KG1 (cell line): ENCODE measurements at places on chromosomes 11 and 22.
A peak's percentile ranks its signal among the peaks of the same experiment; 100 is the strongest.

DNA sequence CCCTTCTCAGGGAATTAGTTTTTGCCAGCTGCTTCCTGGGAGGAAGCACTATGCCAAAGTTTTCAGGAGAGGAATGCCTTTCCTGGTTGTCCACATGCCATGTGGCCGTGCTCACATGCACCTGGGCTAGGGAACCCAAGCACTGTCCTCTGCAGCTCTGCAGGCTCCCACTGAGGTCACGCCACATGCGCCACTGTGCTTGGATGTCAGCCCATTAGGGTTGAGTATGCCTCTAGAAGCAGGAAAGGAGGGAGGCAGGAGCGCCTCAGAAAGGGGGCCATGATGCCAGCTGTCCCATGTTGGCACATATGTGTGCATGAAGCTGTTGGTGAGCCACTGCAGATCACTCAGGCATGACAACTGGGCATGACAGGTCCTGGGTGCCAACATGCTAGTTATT, 81.6 kb upstream of the SUSD2 start:
- no peak for DNase-seq

- DNase-seq = peak; percentile 85
These were observed 14.8 kb upstream of the RPS3 start for GRCh38 chr11:75384438-75385080.

- DNase-seq = no peak
These were observed 42.9 kb downstream of the GAB4 start for GRCh38 chr22:16965083-16965482.

- DNase-seq = no peak
These were observed 27.2 kb upstream of the COMT start for GRCh38 chr22:19914201-19914943.

- no peak for DNase-seq
These were observed 51.0 kb upstream of the CARS1 start for GRCh38 chr11:3108183-3108721.

DNA sequence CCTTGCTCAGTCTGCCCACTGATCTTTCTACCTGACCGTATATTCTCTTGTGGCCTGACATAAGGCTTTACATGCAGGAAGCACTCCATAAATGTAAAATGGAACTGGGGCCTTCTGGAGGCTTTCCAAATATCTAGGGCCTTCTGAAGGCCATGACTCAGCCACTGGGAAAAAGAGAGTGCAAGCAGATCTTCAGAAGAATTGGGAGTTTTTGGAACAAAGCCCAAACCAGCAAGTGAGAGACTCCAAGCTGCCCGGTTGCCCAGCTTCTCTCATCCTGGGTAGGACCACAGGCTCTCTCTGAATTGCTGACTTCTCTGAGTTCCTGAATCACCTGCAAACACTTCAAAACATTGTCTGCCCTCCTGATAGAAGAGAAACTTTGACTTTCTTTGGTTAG, 107.9 kb upstream of the BMAL1 start:
- no peak for DNase-seq

- DNase-seq = no peak
These were observed 298.8 kb downstream of the SWAP70 start for GRCh38 chr11:9962722-9963121.

DNA sequence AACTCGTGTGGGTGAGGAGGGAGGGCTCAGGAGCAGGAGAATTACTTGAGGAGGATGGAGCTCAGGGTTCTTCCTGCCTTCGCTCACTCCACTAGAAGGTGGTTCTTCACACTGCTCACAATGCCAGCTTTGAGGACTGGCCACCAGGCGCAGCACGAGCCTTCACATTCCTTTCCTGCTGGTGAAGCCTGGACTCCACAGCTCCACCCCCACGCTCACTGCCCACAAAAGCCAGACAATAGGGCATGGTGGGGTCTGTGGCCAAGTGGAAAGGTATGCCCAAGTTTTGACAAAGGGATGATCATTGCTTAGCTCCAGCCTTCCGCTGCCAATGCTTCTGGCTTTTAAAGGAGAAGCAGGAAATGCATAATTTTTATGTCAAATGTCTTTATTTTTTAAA, 58.0 kb upstream of the FADD start:
- DNase-seq = no peak

DNA sequence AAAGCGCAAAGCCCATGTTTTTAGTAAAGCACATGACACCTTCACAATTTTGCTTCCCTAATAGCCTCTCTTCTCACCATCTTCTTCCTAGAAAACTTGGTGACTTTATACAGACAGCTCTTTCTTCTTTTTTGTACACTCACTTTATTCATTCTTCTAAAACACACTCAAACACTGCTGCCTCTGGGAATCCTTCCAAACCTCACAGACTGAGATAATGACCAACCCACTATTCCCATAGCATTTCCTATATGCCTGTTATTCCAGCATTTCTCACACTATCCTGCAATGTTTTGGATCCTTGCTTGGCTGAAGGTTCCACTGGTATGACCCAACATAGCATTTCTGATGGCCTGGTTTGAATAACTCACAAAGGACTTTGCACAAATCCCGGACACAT, 442.1 kb upstream of the CCDC90B start:
- no peak for DNase-seq

DNA sequence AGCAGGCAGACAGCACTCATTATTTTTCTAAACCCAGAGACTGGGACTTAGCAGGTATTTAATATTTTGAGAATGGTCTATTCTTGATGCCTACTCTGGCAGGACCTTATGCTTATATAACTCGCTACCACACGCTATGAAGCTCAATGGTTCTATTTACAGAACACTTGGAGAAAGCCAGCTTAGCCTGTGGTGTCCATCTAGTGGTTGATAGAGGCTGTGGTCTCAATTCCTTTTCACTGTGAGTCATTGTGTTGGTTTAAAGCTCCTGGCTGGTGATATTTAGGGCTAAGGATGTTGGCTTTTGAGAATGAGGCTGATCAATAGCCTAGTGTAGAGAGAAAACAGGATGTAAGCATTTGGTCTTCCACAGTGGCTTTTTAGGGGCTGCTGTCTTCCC, 206.4 kb downstream of the DBX1 start:
- no peak for DNase-seq

- DNase-seq = no peak
These were observed 22.9 kb downstream of the KCNQ1 start for GRCh38 chr11:2467695-2468055.

- DNase-seq = no peak
These were observed 1.2 kb downstream of the CD3E start for GRCh38 chr11:118305726-118306125.

DNA sequence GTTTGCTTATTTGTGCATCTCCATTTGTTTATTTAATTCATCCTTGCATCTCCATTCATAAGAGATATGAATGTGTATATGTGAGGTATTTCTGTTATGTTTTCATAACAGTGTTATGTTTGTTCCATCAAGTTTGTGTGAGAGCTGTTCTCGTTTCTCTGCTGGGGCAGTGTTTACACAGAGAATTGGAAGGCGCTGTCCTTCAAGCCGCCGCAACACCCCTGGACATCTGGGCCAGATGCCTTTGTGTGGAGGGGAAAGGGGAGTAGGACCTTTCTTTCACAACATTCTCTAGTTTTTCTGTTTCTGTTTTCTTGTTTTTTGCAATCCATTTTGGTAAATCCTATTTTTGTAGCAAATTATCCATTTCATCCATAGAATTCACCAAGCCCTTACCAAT, 7.0 kb upstream of the TM7SF2 start:
- DNase-seq = no peak

DNA sequence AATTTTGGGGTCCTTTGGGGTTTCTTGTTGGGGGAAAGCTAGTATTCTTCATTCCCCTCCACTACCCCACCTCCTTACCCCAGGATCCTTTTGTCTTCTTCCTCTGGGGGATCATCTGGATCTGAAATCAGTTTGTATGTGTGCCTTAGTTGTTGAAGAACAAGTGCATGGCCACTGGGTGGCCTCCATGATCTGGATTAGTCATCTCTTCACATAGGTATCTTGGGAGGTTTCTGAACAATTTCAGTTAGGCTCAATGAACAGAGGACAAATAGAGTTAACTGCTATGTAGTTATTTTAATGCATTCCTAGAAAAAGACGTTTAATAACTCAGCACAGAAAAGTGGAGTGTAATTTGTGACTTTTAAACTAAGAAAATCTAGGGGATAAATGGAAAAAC, 7.1 kb upstream of the VWA5A start:
- DNase-seq = no peak

DNA sequence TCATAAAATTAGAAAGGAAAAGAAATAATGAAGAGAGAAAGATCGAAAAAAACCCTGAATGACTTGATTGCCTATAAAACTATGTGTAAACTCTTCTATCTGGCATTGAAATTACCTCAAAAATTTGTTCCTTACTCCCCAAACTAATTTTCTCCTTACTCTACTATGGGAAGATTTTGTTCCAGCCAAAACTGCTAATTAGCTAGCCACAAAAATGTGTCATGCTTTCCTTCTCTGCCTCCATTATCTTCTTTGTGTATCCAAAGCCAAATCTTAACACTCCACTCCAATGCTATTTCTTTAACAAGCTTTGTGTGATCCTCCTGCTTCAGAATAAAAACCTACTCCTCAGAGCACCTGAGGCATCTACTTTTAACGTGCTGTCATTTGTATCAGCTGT, 831.2 kb downstream of the METTL15 start:
- DNase-seq = no peak

- no peak for DNase-seq
These were observed 1818.1 kb upstream of the RAG2 start for GRCh38 chr11:38416141-38416540.

GRCh38 chr11:70829886-70830272, 422.5 kb downstream of the SHANK2 start:
- DNase-seq = no peak

- no peak for DNase-seq
These were observed 13.2 kb downstream of the GRAMD4 start for GRCh38 chr22:46633334-46633890.

- no peak for DNase-seq
These were observed 3.3 kb downstream of the BRMS1 start for GRCh38 chr11:66341502-66342126.

GRCh38 chr11:46383974-46384701, 2.7 kb downstream of the MDK start:
- no peak for DNase-seq

- no peak for DNase-seq
These were observed 463.3 kb downstream of the SOX6 start for GRCh38 chr11:15893080-15893492.

DNA sequence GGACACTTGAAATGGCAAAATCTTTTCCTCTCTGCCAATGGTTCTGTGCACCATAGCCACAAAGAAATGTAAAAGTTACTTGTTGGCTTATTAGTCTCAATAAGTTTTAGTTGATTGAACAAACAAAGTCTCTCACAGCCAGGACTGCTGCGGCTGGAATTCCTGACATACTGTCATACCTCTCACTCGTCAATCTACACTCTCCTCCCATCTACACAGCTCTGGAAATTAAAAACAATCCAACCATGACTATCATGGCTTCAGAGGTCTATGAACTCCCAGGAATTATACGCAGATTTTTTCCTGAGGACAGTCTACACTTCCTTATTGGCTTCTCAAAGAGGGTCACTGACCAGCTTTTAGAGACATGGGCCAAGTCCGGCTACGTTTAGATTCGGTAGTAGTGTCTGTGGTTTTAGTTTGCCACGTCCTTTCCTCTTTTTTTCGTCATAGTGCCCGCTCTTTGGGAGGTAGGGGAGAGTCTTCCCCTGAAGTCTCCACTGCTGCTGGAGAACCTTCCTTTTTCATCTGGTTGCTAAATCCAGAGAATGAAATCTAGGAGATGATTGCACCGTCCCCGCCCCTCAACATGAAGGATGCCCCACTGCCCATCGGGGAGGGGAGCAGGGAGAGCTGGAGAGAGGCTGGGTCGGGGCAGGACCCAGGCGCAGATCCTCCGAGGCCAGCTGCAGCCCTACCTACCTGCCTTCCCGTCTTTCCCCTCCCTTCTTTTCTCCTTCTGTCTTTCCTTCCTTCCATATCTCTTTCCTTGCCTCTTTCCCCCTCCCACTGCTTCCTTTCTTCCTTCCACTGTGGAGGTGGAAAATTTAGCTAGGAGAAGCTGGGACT, 1.0 kb upstream of the PLEKHB1 start:
- DNase-seq = no peak

DNA sequence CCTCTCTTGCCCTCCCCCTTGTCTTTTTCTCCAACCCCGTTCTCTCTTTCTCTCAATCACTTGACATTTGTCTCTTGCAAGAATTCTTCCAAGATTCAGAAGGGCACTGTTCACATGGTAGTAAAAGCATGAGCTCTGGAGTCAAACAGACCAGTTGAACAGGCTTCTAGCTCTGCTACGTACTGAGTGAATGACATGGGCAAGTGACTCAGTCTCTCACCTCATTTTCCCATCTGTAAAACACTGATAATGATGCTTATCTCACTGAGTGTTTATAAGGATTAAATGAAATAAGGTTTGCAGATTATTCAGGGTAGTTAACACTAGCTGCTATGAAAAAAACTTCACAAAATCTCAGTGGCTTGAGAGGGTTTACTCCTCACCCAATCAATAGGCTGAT, 5.9 kb upstream of the IL10RA start:
- no peak for DNase-seq
